ENCODE measurements at places on chromosomes 2 and 18.

DNA sequence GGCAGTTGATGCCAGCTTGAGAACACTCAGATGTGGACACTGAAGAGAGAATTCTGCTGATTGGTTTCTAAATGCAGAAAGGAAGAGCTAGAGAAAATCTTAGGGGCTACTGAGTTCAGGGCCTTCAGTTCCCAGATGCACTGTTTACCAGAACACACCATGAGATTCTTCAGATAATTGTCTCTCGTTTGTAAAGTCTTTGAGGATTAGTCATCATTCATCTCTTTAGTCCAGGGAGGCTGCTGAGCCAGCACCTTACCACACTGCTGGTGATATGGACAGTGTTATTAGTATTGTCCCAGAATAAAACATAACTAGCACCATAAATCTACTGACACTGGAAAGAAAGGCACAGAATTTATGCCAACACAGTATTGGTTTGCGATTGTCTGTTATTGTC lies 690.8 kb upstream of the CELF4 start:
- DNase-seq, result no peak

DNA sequence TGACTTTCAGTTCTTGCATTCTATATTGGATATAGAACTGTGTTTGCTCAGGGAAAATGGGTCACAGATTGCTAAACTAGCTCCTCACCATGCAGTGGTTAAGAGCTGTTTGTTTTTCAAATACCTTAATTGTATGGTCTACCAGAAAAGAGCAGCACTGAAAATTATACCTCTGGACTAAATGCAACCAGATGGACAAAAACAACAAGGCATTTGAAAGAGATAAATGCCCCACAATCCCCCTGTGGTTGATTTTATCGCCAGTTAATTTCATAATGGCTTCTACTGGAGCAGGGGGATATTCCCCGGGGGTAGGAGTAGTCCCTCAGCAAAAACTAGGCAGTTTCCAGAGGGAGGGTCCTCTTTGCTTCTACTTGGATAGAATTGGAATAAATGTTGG lies 267.9 kb upstream of the TNP1 start:
- no peak for DNase-seq

GRCh38 chr2:227191367-227191766 lies 26.9 kb downstream of the COL4A3 start:
- DNase-seq, result no peak

GRCh38 chr18:62399781-62400308 lies 74.7 kb downstream of the TNFRSF11A start:
- DNase-seq, result no peak

DNA sequence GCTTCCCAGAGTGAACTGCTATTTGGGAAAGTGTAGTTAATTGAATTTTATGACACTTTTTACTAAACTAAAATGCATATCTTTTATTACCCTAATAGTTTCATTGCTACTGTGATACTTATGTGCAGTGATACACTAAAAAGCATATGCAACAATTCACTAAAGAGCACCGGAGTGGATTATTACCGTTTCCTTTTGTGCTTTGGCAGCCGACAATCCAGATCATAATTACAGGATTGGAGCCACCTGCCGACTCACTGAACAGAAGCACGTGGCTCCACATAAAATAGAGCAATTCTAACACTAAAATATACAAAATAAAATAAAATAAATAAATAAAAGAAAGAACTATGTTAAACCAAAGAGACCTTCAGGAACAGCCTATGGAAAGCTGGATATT lies 583.4 kb downstream of the NRXN1 start:
- DNase-seq, result no peak

Data from activated CD4-positive, CD25-positive, alpha-beta regulatory T cell (primary cell).